ENCODE measurements at places on chromosomes 2 and 18. TPM values are rescaled to one million over a fixed set of nuclear protein-coding genes. Genes with fewer than 3 reads are reported as not detected.

PPP1R1C gene
- total RNA-seq, result 2.8 TPM

CRYGD gene
- total RNA-seq, result not detected

SIX3 gene
- not detected for total RNA-seq

EFHD1 gene
- total RNA-seq, result 4.1 TPM

UGT1A8 gene
- 0.50 TPM for total RNA-seq

STEAP3 gene
- 20.4 TPM for total RNA-seq

GRCh38 chr2:225326969-225327368, 72.5 kb upstream of the NYAP2 start:
- no peak for DNase-seq

- DNase-seq, result no peak
These were observed 761.3 kb downstream of the TSN start for GRCh38 chr2:122516775-122517174.

GRCh38 chr2:108084311-108084710, 98.0 kb downstream of the SLC5A7 start:
- DNase-seq, result no peak

DNA sequence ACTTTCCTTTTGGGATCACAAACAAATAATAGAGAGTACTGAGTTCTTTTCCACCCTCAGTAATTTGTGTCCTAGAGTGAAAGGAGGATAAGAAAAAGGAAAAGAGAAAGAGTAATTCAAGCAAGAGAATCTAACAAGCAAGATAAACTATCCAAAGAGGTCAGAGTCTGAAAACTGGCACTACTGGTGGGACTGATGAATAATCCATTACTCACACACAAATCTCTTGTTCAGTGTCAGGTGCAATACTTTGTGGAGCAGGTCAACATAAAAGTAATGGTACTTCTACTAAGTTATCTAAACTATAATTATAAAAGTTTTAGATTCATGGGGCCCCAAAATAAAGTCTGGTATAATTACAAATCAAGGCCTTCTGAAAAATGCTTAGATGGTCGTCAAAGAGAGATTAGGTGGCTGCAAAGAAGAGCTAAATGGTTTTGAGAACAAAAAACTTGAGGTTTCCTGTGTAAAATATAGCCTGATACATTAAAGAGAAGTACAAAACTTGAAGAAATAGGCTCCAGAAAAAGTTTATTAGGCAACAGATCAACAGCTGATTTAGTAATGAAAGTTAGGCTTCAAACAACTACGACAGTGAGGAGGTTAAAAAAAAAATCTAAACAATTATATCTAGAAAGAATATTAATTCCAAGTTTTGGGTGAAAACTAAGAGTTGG, 109.4 kb downstream of the BAZ2B start:
- DNase-seq, result no peak

DNA sequence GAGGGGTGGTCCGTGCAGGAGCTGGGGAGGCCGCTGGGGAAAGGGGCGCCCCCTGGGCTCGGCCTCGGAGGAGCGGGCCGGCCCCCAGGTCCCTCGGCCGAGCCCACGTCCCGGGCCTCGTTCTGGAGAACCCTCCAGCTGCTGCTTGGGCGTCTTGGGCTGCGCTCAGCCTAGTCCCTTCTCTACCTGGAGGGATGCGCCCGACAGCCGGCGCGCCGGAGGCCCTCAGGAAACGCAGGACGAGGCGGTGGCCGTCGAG, 293 bp upstream of the D2HGDH start:
- DNase-seq, result no peak

DNA sequence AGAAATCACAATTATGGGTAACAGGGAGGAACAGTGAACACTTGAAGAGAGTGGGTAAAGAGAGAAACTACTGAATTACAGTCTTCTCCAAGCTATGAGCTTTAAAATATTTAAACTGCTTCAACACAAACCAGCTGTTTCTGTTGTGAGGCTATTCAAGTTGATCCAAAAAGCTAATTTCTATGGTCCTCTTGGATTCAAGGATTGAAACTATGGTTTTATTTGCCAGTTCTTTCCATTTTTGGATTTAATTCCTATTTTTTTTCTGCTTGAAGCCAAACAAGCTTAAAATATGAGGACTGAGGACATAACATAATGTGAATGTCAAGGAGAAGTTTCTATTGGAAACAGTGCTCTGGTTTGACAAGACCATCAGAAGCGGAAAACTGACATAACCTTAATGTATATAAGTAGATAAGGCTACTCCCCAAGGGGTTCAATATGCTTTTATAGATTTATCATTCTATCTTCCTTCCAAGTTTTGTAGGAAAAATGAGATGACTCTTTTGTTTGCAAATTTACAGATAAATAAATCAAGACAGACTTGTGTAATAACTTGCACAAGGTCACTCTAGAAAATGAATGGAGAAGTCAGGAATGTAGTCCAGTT, 60.7 kb upstream of the AQP4 start:
- no peak for DNase-seq

GRCh38 chr2:393711-394696, 106.1 kb upstream of the ALKAL2 start:
- no peak for DNase-seq

DNA sequence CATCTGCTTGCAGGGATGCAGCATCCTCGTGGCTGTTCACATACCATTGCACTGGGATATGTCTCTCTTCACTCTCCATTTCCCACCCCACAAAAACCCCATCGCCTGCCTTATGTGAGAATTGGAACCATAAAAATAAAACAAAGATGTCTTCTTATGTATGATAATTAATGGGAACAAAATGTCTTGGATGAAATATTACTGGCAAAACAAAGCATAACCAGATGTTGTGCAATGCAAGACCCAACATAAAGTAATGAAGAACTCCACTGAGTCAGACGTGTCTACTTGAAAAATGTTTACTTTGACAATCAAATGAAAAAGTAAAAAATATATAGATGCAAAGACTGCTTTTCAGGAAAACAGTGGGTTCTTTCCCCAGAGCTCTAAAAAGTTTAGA, 611.3 kb upstream of the SYT4 start:
- no peak for DNase-seq

- DNase-seq, result no peak
These were observed 186.1 kb downstream of the KLHL29 start for GRCh38 chr2:23571085-23571484.

DNA sequence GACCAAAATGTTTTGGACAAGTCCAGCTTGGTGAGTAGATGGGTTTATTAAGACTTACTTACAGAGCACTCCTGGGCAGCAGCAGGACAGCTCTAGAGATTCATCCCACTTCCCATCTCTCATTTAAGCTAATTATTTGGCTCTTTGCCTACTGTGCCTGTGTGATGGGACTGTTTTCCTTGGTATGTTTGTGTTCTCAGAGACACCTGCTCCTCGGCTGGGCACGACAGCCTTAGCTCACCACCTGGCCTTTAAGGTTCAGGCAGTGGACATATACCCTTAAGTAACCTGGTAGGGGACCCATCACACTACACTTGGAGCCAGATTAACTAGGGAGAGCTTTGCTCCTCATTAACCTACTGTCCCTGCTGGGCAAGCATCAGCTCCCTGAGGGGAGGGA, 41.7 kb upstream of the EFEMP1 start:
- no peak for DNase-seq

GRCh38 chr2:31920962-31921361, 89.8 kb downstream of the MEMO1 start:
- DNase-seq, result no peak

DNA sequence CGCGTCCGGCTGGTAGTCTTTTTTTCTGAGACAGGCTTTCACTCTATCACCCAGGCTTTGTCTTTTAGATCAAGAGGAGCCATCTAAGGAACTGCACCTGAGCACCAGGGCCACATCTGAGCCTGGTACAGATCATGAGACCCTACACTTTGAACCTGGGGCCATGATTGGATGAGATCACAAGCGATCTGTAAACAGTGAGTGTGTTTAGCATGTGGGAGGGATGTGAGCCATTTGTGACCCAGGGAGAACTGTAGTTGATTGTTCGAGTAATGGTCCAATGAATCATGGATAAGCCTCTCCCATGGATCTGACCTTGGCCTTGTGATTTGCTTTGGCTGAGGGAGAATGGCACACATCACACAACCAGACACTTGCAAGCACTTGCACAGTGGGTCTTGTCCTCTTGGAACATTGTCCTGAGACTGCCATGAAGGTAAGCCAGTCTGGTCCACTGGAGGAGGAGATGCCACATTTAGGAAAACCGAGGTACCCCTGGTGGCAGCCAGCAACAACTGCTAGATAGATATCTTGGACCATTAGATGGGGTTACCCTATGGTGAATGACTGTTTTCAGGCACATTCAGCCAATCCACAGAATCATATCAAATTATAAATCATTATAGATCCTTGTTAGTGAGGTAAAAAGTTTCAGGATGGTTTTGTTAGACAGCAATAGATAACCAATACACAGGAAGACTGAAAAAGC, 19.5 kb upstream of the DTNB start:
- no peak for DNase-seq

DNA sequence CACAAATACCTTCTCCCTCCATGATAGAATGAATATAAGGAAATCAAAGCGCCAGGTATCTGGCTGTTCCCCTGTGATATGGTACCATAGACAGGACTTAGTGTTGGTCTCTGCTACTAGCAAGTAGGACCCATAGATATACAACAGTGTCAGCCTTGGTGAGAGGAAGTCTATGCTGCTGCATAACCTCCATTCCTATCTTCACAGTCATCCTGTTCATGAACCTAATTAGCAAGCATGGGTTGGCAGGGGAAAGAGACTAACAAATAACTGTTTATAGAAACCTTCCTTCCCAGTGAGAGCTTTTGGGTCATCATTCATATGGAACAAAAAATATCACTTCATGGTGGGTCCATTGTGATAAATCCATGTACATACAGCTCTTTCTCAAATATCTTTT, 188.9 kb upstream of the FAM98A start:
- DNase-seq, result no peak

- no peak for DNase-seq
These were observed 1.3 kb downstream of the AMMECR1L start for GRCh38 chr2:127884436-127884835.

DNA sequence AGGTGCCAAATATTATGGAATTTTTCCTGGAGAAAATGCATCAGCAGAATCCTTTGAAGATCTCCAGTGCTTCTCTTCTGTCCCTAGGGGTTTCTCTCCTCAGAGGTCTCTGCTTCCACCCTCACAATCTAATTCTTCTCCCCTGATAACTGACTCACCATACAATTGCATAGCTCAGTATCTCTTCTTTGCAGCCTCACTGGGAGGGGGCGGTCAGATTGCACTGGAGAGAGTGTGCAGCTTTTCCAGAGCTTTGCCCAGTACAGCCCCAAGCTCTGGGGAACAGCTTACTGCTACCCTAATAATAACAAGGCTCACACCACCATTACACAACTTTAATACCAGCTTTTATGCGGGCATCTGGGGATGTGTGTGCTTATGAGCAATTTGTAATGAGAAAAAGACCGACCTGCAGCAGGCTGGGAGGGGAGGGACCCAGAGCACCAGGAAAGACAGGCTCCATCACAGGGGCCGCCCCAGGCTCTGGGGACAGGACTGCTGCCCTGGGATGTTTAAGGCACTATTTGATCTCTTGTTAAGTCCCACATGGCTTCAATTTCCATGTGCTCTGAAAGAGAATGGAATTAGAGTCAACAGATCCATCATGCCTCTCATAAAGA, 276.6 kb upstream of the SIX2 start:
- DNase-seq, result no peak

DNA sequence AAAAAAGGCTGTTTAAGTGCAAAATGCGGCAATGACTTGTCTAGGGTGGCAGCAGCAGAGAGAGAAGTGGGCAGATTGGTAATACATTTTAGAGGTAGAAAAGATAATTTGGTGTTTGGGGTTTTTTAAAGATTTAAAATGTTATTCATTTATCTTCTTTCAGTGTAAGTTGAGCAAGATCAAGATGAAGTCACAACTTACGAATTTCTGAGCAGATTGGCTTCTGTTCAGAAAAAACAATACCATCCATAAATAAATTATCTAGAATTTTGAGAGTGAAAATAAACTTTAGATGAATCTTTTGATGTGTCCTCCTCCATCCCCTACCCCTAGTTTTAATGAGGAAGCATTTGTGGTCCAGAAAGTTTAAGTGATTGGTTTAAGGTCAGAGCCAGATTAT, 47.9 kb upstream of the FAM171B start:
- no peak for DNase-seq

- no peak for DNase-seq
These were observed 247.9 kb downstream of the CYRIA start for GRCh38 chr2:16417726-16418125.

DNA sequence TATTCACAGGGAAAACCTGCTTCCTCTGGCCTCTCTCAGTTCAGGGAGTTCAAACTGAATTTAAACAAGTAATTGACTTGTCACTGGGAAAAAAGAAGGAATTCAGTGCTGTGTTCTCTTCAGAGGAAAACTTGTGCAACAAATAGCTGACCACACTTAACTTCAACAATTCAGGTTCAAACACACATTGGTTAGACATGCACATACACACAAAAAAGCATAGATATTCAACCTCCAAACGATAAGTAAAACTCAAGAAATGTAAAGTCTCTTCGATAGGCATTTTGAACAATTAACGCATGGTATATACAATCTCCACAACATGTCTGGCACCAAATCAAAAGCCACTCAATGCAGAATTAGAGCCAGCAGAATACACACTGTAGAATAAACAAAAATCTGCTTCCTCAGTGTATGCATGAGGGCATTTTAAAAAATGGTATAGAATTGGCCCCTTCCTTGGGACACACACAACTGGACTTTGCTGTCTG, 269.0 kb downstream of the TCF4 start:
- no peak for DNase-seq
